ENCODE measurements at places on chromosomes 12 and 14.
A peak's percentile ranks its signal among the peaks of the same experiment; 100 is the strongest.

GRCh38 chr14:41505491-41505890, 101.2 kb upstream of the LRFN5 start:
- DNase-seq = no peak

GRCh38 chr12:2486796-2487195, 308.0 kb upstream of the FKBP4 start:
- no peak for DNase-seq

- DNase-seq = no peak
Observed at GRCh38 chr12:84631020-84631419, 281.6 kb downstream of the SLC6A15 start.

GRCh38 chr12:114780746-114781399, 96.9 kb upstream of the TBX3 start:
- DNase-seq = no peak

DNA sequence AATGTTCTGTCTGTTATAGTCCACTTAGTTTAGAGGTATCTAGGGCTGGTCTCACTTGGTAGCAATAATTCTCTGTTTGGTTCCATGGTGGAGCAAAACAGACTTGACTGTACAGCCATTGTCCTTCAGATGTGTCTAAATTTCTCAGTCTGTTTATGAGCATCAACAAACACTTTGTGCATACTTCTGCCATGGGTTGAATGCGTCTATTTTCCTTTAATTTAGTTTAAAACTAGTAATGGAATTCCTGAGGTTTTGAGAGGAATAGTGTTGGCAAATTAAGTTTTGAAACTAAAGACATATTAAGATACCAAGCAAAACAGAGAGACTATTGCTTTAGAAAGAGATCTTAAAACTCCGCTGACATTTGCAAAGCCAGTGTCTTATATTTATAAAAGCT, 22.6 kb downstream of the FRS2 start:
- DNase-seq = no peak

- DNase-seq = no peak
Observed at GRCh38 chr14:93128725-93129459, 13.2 kb upstream of the ITPK1 start.

DNA sequence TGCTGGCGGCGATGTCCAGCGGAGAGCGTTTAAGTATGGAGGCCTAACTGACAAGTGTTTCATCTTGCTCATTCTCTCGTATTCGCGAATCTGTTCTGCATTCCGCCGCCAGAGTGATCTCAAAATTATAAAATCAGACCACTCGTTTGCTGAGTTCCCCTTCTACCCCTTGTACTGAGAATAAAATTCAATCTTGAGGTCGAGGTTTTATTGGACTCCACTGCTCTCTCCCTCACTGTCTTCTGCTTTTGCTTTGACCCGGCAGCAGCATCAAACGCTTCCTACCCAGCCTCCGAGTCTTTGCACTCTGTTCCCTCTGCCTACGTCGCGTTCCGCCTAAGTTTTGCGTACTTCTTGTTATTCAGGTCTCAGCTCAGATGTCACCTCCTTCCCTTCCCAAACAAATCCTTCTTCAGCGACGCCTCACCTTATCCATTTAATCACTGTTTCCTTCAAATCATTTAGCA, 462 bp downstream of the KNTC1 start:
- peak; percentile 11 for DNase-seq

- peak; percentile 30 for DNase-seq
Observed at GRCh38 chr12:69966409-69966808, 141.4 kb downstream of the MYRFL start.

DNA sequence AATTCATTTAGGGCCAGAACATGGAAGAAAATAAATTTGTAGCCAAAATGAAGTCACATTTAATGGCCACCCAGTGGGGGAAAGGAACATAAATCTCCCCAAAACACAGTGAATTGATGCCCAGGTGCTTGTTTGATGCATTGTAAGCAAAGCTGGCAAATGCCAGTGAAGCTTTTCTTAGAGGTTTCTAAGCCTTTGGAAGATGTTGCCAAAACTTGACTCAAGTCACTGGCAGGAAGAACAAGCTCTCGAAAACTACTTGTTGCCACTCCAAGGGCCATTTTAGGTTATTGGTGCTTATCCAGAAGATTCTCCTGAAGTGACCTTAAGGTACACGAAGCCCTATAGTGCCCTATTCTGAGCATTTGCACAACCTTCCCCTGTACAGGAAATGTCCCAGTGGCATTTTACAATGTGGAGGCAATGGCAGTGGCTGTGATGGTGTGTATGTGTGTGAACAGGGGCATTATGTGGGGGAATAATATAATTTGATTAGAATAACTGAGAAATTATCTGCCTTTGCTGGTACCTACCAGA, 89.5 kb upstream of the NOVA1 start:
- DNase-seq = no peak

- no peak for DNase-seq
Observed at GRCh38 chr14:64801800-64802199, 77.9 kb downstream of the SPTB start.

- no peak for DNase-seq
Observed at GRCh38 chr12:106114447-106115068, 24.2 kb downstream of the NUAK1 start.

- no peak for DNase-seq
Observed at GRCh38 chr14:52080808-52081755, 12.2 kb upstream of the NID2 start.

- no peak for DNase-seq
Observed at GRCh38 chr14:65258391-65258790, 154.1 kb upstream of the FUT8 start.

DNA sequence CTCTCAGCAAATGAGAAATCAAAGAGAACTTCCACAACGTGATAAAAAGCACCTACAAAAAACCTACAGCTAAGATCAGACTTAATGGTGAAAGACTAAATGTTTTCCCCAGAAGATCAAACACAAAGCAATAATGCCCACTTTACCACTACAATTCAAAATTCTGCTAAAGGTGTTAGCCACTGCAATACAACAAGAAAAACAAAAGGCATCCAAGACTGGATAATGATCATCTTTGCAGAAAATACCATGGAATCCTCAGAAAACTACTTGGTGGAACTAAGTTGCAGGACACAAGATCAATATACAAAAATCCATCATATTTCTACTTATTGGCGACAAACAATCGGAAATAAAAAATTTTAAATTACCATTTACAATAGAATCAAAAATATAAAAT, 6.5 kb downstream of the DDX24 start:
- DNase-seq = no peak

GRCh38 chr14:106599209-106599608, 1072.8 kb downstream of the TMEM121 start:
- DNase-seq = no peak

DNA sequence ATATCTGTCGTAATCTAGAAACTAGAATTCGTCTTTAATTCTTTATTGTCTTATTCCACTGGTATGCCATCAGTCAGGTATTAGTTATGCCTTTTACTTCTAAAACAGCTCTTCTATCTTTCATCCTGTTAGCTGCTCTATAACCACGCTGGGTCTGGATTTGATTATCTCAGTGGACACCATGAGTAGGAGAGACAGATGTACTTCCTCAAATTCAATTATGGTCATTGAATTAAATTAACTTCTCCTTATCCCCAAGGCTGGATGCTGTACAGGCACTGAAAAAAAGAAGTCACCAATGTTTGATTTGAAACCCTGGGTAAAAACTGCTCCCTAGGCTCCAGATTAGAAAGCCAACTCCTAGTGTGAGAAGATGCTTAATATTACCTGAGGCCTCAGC, 107.3 kb downstream of the PIK3C2G start:
- DNase-seq = no peak

DNA sequence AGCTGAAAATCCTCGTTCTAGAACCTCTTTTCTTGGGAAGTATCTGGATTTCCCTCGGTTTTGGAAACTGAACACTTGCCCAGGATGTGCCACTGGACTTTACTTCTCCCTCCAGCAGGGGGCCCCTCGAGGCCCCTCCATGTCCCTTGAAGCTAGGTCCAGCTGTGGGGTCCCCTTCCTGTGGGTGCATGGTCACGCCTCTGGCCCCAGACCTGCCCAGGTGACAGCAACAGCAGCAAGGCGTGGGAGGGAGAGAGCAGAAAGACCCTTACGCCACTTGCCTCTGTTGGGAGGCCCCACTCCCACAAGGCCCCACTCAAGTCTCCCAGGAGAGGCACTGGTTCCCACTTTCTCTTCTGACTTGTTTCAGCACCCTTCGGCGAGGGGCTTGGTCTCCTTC, 3.1 kb downstream of the SLC25A29 start:
- no peak for DNase-seq

DNA sequence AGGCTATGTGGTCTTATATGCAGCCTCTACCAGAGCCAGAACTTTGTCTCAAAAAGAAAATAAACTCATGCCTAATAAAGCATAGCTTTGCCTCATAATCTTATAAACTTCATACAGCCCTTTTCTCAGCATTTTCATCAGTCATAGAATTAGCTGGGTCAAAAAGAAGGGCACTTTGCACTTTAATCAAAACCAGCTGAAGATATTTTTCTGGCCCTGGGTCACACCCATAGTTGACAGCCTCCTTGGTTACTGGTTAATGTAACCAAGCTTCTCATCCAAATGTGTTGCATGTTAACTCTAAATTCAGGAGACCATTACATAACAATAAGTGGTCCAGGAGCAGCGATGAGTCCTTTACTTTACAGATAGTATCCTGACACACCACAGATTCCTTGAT, 558.2 kb downstream of the FLRT2 start:
- no peak for DNase-seq

- DNase-seq = no peak
Observed at GRCh38 chr12:104576980-104577580, 120.3 kb downstream of the CHST11 start.

DNA sequence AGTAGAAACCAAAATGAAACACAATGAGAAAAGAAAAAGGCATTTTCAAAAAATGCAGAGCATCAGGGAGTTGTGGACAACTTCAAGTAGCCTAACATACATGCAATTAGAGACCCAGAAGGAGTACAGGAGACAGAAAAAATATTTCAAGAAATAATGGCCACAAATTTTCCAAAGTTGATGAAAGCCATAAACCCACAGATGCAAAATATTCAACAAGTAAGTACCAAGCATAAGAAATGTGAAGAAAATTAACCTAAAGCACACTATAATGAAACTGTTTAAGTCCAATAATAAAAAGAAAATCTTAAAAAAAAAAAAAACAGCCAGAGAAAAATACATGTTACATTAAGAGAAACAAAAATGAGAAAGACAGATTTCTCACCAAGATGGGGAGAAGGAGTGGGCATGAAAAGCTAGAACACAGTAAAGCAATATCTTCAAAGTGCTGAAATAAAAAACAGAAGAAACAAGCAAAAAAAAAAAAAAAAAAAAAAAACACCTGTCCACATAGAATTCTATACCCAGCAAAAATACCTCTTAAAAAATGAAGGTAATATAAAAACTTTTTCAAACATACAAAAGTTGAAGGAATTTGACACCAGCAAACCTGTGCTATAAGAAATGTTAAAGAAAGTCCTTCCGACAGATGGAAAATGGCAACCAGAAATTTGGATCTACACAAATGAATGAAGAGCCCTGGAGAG, 77.1 kb downstream of the PRKAB1 start:
- no peak for DNase-seq

GRCh38 chr14:74904635-74905503, 18.2 kb downstream of the RPS6KL1 start:
- DNase-seq = no peak

- DNase-seq = no peak
Observed at GRCh38 chr12:64293654-64294364, 71.7 kb upstream of the KICS2 start.

DNA sequence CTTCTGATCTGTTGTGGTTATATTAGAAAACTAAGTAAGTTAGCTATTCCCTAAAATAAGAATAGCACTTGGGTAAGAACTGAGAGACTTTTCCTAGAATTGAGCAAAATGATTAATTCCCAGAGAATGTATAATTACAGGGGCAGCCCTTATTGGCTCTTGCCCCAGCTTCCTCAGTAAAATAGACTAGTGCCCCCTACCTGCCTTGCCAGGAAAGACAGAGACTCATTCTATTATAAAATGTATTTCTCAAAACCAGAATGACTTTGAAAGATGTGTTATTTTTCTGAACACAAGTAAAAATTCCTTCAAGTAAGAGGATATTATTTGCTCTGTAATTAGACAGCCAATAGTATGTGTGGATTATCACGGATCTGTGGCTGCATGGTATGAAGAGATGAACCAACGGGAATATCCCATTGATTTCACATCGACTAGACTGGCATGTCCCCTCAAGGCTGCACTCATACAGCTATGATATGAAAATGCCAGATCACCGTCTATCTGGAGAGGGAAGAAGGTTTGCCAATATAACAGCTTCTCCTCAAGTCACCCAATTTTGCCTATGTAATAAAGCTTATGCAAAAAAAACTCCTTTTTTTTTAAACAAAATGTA, 7.4 kb upstream of the GLRX5 start:
- no peak for DNase-seq

- no peak for DNase-seq
Observed at GRCh38 chr12:38771871-38772270, 133.5 kb downstream of the CPNE8 start.

DNA sequence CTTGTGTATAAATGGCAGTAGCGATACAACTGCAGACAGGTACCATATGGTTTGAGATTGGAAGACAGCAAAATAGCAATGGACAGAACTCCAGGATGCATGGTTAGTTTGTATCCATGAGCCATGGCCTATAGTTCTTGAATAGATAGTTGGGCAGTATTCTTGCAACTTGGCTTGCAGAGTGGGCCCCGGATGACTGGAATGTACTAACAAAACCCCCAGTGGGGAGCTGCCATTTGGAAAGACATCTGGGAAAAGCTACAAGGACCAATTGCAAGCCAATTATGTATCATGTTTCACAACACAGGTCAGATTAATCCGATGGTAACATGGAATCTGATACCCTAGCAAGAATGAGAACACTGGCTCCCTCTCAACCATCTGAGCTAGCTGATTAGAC, 279.6 kb downstream of the RERGL start:
- no peak for DNase-seq

DNA sequence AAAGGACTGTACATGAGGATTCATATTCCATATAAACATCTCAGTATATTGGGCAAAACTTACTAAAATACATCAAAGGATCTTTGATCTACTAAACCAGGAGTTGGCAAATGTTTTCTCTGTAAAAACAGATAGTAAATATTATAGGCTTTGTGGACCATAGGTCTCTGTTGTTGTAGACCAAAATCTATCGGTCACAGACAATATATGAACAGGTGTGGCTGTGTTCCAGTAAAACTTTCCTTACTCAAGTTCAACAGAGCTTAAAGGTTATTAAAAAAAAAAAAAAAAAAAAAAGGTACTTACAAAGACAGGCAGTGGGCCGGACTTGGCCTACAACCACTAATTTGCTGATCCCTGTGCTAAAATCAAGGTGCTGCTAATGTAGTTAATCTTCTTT, 40.3 kb downstream of the PAWR start:
- DNase-seq = no peak

- DNase-seq = no peak
Observed at GRCh38 chr14:45057881-45058364, 26.0 kb upstream of the PRPF39 start.

- no peak for DNase-seq
Observed at GRCh38 chr14:103684871-103685270, 30.4 kb downstream of the XRCC3 start.

- DNase-seq = no peak
Observed at GRCh38 chr12:79370021-79370420, 320.7 kb downstream of the PAWR start.

Data from nucleus accumbens (tissue), 56 donors.